CD8-positive, alpha-beta T cell (primary cell): ENCODE measurements at places on chromosomes 16 and 17.

DNA sequence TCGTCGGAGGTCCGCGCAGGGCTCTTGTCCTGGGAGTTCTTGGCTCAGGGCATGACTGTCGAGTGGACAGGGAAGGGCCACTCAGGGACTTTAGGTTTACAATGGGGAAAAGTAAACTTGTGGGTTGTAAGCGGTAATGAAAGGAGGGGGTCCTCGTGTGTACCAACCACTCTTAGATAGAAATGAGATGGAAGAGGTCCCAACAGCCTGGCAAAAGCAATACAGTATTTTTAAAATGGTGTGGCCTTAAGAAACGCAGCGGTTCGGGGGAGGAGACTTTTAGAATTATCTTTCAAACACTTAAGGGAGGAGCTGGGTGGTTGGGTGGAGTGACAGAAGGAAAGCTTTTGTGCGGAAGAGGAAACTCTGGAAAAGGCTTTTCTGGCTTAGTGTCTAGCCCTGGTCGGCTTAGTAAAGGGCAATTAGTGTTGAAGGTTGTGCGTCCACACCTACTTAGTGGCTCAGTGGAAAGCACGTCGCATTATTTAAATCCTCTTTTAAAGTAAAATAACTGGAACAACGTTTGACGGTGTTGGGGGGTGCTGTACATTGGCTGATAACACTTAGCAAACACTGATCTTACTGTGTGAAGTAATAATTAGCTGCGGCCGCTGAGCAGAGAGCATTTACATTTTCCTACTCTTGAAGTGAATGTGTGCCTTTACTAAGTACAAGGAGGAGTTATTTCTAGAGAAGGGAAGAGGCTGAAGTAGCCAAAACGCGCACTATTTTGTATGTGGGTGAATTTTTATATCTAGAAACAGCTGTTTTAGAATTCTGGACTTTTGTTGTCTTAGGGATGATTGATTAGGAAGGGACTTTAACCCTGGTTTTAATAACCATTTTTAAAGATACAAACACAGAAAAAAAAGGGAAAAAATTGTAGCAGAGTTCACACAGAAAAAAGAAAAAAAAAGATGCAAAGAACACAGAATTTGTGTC is 1.0 kb downstream of the WSB1 start:
- DNase-seq, result peak; percentile 4

GRCh38 chr17:59427996-59428395 is 96.5 kb downstream of the YPEL2 start:
- no peak for DNase-seq

GRCh38 chr17:40422990-40423633 is 5.4 kb upstream of the TOP2A start:
- no peak for DNase-seq

DNA sequence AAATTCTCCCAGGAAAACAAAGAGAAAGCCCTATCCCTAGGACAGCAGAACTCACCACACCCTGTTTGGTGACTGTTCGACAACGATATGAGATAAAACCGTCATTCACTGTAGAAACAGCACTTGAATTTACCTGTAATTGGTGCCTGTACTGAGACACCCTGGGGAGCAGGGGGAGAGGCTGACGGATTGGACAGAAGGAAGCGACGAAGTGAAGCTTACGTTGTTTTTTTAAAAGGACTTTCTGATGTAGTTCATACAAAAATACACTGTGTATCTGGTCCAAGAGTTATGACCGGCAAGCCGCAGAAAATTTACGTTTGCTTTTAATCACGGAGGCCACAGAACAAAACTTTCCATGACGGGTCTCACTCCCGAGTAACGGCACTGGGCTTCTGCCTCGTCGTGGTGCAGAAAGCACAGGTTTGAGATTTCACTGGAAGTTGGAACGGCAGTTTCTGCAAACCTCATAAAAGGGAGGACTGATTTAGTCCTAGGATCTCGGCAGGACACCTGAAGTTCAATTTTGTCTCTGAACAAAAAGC is 9.7 kb downstream of the NXN start:
- no peak for DNase-seq

GRCh38 chr16:22358000-22358399 is 16.4 kb downstream of the CDR2 start:
- no peak for DNase-seq
